ENCODE measurements at places on chromosomes 2 and 18.

DNA sequence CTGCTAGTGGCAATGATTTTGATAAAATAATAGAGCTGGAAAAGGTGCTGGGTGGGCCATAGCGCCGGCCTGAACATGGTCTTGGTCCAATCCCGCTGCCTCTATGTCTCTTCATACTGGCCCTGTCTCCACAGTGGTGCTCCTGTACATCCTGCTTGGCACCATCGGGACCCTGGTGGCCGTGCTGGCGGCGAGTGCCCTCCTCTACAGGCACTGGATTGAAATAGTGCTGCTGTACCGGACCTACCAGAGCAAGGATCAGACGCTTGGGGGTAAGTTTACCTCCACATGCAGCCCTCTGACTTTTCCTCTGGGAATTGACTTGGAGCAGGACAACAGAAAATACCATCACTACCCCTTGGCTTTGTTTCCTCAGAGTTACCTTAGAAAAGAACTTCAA is 24.0 kb downstream of the IL18RAP start:
- no peak for DNase-seq

DNA sequence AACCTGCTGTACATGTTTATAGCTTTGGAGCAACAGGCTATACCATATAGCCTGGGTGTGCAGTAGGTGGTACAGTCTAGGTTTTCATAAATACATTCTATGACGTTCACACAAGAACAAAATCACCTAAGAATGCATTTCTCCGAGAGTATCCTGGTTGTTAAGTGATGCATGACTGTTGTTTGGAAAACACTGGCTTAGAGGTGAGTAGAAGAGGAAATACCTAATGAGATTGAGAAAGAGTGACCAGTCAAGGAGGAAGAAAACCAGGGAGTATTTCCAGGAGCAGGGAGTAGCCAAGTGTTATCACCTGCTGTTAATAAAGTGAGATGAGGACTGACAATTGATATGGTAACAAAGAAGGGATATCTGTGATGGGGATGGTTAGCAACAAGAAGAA is 2.9 kb upstream of the ZNF892 start:
- no peak for DNase-seq

- no peak for DNase-seq
These were observed 482.9 kb upstream of the SPRED2 start for GRCh38 chr2:65915273-65915672.

DNA sequence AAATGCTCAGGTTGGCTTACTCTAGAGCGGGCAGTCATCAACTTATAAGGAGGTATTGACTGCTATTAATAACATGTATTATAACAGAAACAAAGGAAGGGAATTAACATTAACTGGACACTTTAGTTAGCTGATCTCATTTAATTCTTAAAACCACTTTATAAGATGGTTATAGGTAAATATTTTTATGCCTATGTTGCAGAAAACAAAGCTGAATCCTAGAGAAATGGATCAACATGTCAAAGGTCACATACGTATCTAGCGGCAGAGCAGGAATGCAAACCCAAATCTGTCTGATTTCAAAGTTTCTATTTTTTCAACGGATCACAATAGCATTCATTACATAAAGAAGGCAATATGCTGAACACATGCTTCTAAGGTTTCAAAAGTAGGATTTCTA is 200.0 kb downstream of the PDE1A start:
- DNase-seq: no peak

GRCh38 chr18:49968644-49969309 is 155.4 kb upstream of the ACAA2 start:
- DNase-seq: no peak

DNA sequence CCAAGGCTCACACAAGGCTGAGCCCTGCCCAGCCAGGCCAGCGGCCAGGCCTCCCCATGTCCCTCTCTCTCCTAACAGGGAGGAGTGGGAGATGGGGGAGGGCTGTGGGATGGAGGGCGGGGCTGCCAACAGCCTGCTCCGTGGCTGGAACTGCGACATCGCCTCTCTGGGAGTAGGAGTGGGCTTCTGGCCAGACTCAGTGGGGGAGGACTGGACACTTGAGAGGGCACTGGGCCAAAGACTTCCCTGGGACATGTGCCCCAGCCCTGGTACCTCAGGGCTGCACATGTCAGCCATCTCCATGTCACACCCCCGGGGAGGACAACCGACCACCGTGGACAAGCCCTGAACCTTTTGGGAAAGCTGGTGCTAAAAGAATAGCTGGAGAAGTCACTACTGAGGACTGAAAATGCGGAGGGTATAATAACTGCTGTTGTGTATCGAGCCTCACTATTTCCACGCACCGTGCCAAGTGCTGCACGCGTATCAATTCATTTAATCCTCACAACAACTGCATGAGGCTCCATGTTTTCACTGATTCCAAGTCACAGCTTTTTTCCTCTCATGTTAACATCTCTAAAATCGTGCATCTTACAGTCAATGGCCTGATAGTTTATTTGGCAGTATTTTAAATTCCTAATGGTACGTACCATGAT is 127.3 kb downstream of the MSH2 start:
- DNase-seq: no peak

- no peak for DNase-seq
These were observed 94.0 kb upstream of the NFU1 start for GRCh38 chr2:69531186-69531585.

GRCh38 chr18:28027755-28028154 is 149.2 kb downstream of the CDH2 start:
- DNase-seq: no peak

GRCh38 chr18:11387880-11388279 is 221.5 kb upstream of the SLC35G4 start:
- no peak for DNase-seq

GRCh38 chr2:179574061-179574519 is 287.3 kb downstream of the ZNF385B start:
- DNase-seq: no peak

- DNase-seq: no peak
These were observed 2067.7 kb downstream of the SUCLG1 start for GRCh38 chr2:82391386-82391785.

- DNase-seq: no peak
These were observed 571.6 kb downstream of the ARHGAP15 start for GRCh38 chr2:143700865-143701264.

GRCh38 chr2:74464406-74464805 is 776 bp downstream of the MOGS start:
- no peak for DNase-seq

- DNase-seq: no peak
These were observed 235.7 kb upstream of the SIX2 start for GRCh38 chr2:45244928-45245327.

DNA sequence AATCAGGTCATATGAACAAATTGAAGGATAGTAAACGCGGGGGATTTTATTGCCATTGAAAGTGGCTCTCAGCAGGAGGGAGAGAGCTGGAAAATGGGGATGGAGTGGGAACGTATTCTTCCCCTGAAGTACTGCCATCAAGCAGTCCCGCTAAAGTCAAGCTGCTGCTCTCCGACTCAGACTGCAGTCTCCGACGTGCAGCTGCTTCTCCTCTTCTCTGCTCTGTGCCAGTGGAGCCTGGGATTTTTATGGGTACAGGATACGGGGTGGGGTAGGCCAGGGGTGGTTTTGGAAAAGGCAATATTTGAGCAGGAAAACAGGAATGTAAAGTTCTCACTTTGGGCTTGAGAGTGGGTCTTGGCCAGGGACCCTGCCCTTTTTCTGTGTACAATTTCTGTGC is 33.0 kb downstream of the KCTD18 start:
- DNase-seq: no peak

DNA sequence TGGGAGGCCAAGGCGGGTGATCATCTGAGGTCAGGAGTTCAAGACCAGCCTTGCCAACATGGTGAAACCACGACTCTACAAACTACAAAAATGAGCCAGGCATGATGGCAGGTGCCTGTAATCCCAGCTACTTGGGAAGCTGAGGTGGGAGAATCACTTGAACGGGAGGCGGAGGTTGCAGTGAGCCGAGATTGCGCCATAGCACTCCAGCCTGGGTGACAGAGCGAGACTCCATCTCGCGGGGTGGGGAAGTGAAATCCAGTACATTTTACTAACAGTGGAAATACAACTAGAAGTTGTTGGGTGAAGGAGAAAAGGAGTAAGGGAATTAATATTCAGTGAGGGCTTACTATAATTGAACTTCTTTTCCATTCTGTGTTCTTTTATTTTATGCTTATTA is 13.2 kb upstream of the ENOSF1 start:
- no peak for DNase-seq

- DNase-seq: no peak
These were observed 365.3 kb downstream of the TDRD15 start for GRCh38 chr2:21489080-21489479.

All from stimulated activated CD8-positive, alpha-beta memory T cell treated with anti-CD3 and anti-CD28 coated beads, Interleukin-7, amount 100 ng/mL, for 1 hour (primary cell).